ENCODE measurements at places on chromosomes 13 and 19.

- no peak for DNase-seq
These were observed 7.6 kb downstream of the ERICH6B start for GRCh38 chr13:45607931-45608330.

DNA sequence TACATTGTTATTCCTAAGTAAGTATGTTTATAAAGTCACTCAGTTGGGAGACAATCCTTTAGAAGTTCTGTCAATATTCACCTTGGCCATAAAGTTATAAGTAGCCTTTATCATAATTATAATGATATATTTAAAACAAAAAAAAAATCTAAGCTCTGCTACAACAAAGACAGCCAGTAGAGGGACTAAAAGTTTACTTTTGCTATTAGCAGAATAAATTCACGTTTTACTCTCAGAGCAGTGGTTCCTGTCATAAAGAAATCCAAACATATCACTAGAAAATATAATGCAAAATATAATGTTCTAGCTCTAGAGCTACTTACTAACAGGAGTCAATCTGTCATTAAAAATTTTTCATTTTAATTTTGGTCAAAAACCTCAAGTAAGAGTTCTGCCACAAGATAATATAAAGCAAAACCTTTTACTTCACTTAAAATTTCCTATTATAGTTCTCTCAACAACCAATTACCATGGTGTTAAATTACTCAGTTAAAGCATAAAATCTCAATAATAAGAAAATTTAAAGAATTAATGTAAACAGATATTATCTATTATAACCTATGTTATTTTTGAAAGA lies 17.7 kb downstream of the INTS6 start:
- no peak for DNase-seq

DNA sequence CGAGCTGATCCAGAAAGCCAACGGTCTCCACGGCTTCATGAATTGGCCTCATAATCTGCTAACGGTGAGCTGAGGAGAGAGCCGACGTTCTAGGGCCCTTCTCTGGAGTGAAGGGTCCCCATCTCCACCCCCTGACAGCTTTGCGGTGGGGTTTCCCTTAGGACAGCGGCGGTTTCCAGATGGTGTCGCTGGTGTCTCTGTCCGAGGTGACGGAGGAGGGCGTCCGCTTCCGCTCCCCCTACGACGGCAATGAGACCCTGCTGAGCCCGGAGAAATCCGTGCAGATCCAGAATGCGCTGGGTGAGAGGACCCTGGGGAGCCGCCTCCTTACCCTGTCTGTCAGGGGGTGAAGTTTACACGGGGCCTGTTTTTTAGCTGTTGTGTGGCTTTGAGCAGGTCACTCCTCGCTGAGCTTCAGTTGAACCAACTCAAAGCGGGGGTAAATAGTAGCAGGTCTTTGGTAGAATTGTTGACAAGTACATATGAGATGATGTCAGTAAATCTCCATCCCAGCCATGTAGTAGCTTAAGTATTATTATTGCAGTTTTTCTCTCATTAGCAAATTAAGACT lies 801 bp downstream of the QTRT1 start:
- no peak for DNase-seq

DNA sequence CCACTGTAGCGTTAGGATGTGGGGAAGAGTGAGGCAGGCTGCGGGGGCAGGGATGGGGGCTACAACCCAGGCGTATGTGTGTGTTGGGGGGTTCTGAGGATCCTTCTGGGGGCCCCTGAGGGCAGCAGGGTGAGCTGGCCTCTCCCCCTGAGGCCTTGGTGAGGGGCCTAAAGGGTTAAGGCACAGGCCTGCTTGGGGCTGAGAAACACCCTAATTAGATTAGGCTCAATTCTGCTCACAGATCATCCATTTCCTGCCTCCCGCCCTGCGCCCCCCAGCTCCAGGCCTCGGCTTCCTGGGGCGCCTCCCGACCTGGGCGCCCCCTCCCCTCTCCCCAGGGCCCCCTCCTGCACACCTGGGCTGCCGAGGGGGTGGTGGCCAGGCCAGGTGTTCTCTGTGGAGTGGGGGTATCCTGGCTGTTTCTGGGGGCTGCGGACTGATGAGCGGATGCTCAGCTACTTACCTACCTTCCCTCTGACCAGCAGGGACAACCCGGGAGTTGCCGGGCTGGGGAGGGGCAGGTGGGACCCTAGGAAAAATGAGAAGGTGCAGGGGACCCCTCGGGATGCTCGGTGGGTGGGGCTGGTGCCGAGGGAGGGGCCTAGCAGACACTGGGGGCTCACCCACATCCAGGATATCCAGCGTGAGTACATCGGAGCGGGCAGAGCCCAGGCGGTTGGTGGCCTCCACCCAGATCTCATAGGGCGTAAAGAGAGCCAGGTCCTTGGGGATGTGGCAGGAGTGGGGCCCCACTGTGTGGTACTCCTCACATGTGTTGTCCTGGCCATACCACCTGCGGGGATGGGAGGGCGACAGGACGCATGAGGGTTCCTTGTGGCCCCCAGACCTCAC lies 8.6 kb downstream of the CRLF1 start:
- no peak for DNase-seq

GRCh38 chr19:38683393-38684077 lies 36.1 kb downstream of the ACTN4 start:
- peak; percentile 51 for DNase-seq

GRCh38 chr19:54307389-54308020 lies 5.5 kb downstream of the LILRA5 start:
- no peak for DNase-seq

GRCh38 chr19:6352381-6353165 lies 8.8 kb upstream of the CLPP start:
- DNase-seq = no peak
